ENCODE measurements at places on chromosomes 7 and 10. TPM values are rescaled to one million over a fixed set of nuclear protein-coding genes. Genes with fewer than 3 reads are reported as not detected.

The SORCS1 gene
- 0.30 TPM for polyA plus RNA-seq

The COPG2 gene
- polyA plus RNA-seq, result 37.2 TPM

The PAPOLB gene
- polyA plus RNA-seq, result 0.05 TPM

The DRGX gene
- polyA plus RNA-seq, result not detected

The SCIN gene
- polyA plus RNA-seq, result 3.3 TPM

The JAKMIP3 gene
- 0.23 TPM for polyA plus RNA-seq

The RBM17 gene
- 196 TPM for polyA plus RNA-seq

The ITPRID1 gene
- 0.09 TPM for polyA plus RNA-seq

The LRRC17 gene
- polyA plus RNA-seq, result 176 TPM

The GJD4 gene
- not detected for polyA plus RNA-seq

The AUTS2 gene
- 114 TPM for polyA plus RNA-seq

The FOXP2 gene
- polyA plus RNA-seq, result 67.7 TPM
